Stimulated activated CD4-positive, alpha-beta T cell treated with anti-CD3 and anti-CD28 coated beads, Interleukin-1b, Interleukin-23, amount 100 ng/mL, for 4 hours (primary cell): ENCODE measurements at places on chromosomes 4 and X.

DNA sequence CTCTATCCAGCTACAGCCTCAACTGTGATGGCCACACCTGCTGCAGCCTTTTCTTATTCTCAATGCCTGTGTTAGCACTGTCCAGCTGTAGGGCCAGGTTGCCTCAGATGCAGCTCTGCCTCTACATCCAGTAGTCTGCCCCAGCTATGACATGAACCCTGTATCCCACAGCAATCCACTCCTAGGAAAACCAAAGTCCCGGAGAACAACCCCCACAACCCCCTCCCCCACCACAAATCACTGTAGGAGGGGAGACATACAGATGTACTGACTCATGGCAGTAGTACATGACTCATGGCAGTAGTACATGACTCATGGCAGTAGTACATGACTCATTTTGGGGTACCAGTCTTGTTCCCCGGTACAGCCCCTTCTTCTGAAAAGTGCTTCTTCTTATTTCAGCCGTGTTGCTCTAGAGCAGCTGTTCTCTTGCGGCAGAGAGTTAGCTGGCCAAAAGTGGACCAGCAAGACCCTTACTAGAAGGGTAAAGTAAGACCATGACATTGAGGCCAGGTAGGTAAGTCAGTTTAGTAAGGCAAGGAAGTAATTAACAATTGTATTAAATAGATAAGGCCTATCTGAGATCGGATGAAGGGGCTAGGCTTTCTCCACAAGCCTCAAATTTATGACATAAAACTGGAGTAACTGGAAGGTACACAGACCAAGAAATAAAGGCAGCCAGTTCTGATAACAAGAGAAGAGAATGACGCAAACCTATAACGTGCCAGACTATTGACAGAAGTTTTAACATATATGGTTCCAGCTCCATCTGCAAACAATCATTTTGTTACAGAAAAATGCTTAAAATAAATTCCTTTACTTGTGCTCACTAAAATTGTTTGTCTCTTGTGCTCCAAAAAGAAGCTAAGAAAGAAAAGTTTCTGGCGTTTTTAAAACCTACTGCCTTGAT is 221.4 kb downstream of the TACR3 start:
- DNase-seq = no peak

DNA sequence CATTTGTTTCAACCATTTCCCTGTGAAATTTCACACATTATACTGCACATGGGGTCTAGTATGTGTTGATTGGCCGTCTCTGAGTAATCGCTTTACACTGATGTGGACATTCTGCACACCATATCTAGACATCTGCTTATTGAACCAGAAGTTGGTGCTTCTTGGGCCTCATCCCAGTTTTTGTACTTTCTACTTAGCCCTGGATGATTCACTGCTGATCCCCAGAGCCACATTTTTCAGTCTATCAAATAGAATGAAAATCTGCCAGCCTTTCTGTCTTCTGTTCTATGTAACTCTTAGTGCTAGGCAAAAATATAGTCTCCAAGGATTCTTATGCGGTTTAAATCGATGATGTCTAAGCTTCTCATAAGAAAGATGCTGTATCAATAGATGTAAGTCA is 40.5 kb upstream of the RELL1 start:
- DNase-seq = no peak

- DNase-seq = no peak
These were observed 153.0 kb upstream of the SCML1 start for GRCh38 chrX:17584248-17584681.

DNA sequence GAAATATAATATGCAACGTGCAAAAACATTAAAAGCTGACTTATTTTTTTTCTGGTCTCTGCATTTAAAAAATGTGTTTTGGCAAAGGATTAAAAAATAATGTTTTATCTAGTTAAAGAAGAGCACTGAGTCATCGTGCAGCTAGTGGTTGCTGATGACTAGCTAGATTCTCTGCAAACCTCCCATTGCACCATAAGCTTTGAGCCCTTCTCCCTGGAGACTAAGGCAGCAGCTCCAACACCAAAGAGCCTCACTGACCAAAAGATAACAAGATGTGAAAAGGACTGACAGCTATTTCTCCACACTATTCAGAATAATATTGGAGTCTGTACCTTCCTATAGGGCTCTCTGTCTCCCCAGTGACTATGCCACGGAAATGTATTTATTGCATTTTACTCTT is 424.3 kb downstream of the SLITRK2 start:
- DNase-seq = no peak

GRCh38 chr4:57184378-57185029 is 74.3 kb upstream of the IGFBP7 start:
- no peak for DNase-seq

GRCh38 chr4:86247906-86248305 is 111.9 kb downstream of the MAPK10 start:
- no peak for DNase-seq

DNA sequence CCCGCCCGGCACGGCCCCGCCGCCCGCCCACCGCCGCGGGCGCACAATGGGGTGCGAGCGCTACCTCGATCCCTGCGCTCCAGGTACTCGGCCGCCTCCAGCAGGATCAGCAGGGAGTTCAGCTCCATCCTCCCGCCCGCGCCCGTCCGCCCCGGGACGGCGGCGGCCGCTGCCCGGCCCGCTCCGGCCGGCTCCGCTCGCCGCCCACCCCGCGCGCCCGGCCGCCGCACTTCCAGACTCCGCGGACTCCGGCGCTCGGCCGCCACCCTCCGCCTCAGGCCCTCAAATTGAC is at the start of gene MXD4:
TSS of gene MXD4 (minus strand) at position 257 of the 292 bp plus-strand sequence. CDS start at position 128, 129 bp downstream.
- DNase-seq = no peak

- no peak for DNase-seq
These were observed 375.6 kb downstream of the PDGFC start for GRCh38 chr4:156596026-156596425.

- no peak for DNase-seq
These were observed 15.0 kb upstream of the MSMO1 start for GRCh38 chr4:165312506-165312905.

GRCh38 chrX:154802947-154803346 is 2.3 kb downstream of the MPP1 start:
- no peak for DNase-seq

DNA sequence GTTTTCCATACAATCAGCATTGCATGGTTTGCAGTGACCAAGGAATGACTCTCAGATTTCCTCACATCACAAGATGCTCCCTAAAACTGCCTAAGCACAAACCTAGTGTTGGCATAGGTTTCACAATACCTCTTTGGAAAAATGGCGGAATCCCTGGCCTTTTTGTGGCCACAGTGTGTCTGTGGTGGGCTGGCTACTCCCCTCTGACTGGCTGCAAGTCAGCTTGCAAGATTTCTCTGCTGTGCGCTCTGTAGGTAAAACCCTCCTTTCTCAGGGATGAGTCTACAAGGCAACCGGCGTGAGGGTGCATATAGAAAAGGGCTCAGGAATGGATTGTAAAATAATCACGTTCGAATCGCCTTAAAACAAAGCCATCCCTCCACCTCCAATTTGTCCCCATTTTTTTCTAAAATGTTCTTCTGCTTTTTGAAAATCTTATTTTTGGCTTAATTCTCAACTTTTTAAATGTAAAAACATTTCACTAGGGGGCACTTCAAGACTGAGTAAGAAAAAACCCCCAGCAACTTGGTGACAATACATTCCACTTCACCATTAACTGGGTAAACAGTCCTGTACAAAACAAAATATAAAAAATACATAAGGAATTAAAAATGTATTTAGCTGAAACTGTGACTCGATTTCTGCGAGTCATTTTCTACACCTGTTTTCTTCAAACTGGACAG is 235.6 kb downstream of the STIM2 start:
- no peak for DNase-seq

- no peak for DNase-seq
These were observed 697.4 kb downstream of the TRAM1L1 start for GRCh38 chr4:116387937-116388474.

GRCh38 chrX:78997870-78998558 is 52.8 kb downstream of the P2RY10 start:
- DNase-seq = no peak

GRCh38 chr4:31660916-31661315 is 940.7 kb downstream of the PCDH7 start:
- DNase-seq = no peak

DNA sequence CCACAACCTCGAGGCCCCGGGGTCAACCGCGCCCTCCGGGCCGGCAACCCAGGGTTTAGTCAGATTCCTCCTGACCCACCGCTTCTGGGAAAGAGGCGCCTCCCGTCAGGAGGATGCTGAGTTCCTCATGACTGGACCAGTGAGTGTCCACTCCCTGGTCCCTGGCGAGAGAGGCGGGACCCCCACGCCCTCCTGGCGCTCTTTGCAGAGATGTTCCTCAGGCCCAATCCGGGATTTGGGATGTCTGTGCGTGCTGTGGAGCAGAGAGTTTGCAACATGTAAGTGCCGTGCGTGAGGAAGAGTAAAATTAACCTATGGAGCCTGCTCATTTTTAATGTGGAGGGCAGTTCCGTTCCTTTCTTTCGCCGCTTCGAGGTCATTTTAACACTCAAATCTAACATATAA is 824 bp upstream of the UGDH start:
- no peak for DNase-seq

GRCh38 chr4:177008071-177008835 is 215.5 kb upstream of the VEGFC start:
- no peak for DNase-seq

DNA sequence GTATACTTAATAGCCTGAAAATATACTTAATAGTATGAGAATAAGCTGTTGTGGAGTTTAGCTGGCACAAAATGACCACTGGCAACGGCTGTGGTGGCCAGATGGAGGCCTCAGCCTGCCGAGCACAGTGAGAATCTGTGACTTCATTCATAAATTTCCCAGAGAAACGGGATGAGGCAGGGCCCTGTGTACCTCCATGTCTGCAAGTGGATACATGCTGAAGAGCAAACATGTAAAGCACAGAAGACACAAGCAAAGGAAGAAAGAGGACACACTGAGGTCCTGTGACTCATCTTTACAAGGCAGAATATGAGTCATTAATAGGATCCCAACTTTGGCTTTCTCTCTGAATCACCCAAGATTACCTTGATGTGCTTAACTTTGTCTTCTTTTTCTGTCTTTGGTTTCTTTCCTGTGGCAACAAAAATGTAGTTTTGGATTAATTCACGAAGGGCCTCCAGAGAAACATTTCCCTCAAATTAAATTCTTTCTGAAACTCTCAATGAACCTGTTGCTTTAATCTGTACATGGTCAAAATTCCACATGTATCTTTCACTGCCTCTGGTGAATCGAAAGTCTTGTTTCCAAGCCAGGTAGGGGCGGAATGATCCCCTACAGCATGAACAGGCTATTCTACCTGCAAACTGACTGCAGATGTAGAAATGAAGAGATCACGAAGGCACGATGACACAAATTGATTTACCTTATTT is 56.4 kb downstream of the IRF2 start:
- no peak for DNase-seq

DNA sequence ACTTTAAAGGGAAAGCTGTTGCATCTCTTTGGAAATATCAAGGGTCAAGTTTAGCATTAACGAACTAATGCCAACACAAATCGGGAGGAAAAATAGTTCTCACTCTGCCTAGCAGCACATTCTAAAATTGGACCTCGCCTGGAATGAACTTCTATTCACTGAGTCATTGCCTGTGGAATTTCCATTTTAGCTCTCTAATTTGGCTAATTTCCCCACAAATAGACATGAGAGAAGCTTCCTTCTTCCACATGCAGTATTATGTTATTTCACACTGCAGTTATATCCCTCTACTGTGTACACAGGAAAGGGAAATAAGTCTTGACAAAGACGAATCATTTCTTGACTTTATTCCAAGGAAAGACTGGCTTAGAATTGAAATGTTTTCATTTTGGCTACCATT is 9.3 kb downstream of the ZXDA start:
- DNase-seq = no peak

DNA sequence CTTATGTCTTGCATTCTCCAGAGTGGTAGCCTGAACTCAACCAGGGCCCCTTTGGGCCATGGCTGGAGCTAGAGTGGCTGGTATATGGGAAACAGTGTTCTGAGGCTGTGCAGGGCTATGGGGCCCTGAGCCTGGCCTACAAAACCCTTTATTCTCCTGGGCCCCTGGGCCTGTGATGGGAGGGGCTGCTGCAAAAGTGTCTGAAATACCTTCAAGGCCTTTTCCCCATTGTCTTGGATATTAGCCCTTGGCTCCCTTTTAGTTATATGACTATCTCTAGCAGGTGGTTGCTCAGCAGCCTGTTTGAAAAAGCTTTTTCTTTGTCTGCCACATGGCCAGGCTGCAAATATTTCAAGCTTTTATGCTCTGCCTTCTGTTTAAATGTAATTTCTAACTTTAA is 22.5 kb downstream of the APOOL start:
- DNase-seq = no peak

DNA sequence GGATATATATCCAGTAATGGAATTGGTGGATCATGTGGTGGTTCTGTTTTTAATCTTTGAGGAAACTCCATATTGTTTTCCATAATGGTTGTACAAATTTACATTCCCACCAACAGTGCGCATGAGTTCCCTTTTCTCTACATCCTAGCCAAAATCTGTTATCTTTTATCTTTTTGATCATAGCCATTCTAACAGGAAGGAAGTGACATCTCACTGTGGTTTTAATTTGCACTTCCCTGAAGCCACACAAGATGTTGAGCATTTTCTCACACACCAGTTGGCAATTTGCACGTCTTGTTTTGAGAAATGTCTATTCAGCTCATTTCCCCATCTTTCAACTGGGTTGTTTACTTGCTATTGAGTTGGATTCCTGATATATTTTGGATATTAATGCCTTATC is 194.9 kb downstream of the CBLL2 start:
- DNase-seq = no peak

GRCh38 chr4:57504797-57505530 is 394.8 kb upstream of the IGFBP7 start:
- DNase-seq = no peak

GRCh38 chrX:111811831-111812230 is 64.2 kb upstream of the TRPC5OS start:
- DNase-seq = no peak

DNA sequence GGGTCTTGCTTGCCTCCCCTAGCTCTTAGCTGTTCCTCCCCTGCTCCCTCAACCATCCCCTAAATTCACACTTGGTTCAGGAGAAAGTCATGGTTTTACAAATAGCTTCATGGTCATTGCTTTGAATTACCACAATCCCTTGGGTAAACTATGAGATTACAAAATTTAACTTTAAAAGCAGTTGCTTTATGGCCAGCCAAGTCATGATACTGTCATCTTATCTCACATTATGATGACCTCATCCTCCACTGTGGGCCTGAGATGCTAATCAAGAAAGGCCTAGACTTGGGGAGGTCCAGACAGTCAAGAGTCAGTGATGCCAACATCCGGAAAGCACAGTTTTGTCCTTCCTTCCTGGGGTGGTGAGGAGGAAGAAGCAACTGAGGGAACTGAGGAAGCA is 10.5 kb upstream of the FGF16 start:
- DNase-seq = no peak

- no peak for DNase-seq
These were observed 49.5 kb downstream of the UNC5C start for GRCh38 chr4:95499291-95499696.
